ENCODE measurements at places on chromosomes 11 and 22. TPM values are rescaled to one million over a fixed set of nuclear protein-coding genes. Genes with fewer than 3 reads are reported as not detected.

Gene NRGN
- total RNA-seq, result 11.0 TPM

Gene APOL6
- total RNA-seq, result 1.7 TPM

Gene BCO2
- 0.96 TPM for total RNA-seq

Gene PPP1CA
- 280 TPM for total RNA-seq

Gene BRSK2
- 4.8 TPM for total RNA-seq

Gene TLCD5
- 6.9 TPM for total RNA-seq

Gene C11orf21
- total RNA-seq, result not detected

Gene TREH
- not detected for total RNA-seq

Gene NDUFS3
- total RNA-seq, result 134 TPM

Gene C11orf16
- total RNA-seq, result not detected

Gene OR10A2
- total RNA-seq, result not detected

Gene ZBTB16
- total RNA-seq, result 1.2 TPM

Gene SLC29A2
- 9.5 TPM for total RNA-seq

Gene TCN1
- 0.63 TPM for total RNA-seq

Gene DNAJB7
- not detected for total RNA-seq

Gene VWA5A
- 0.19 TPM for total RNA-seq

Gene CATSPERZ
- 3.2 TPM for total RNA-seq

Gene XRCC6
- 333 TPM for total RNA-seq

Gene SLN
- 2.5 TPM for total RNA-seq

Gene MLC1
- total RNA-seq, result 0.06 TPM

Gene MOV10L1
- total RNA-seq, result not detected

Gene GAB4
- total RNA-seq, result not detected

Gene RFPL3
- not detected for total RNA-seq

Gene BDNF
- total RNA-seq, result 9.3 TPM

Gene LARGE2
- 3.1 TPM for total RNA-seq

Gene NCAM1
- 0.06 TPM for total RNA-seq

Gene YIF1A
- 117 TPM for total RNA-seq

Gene ZFPL1
- 37.1 TPM for total RNA-seq

Gene UBQLN3
- not detected for total RNA-seq

Gene DEUP1
- total RNA-seq, result not detected

Gene AIFM3
- total RNA-seq, result 3.2 TPM

Gene ABTB2
- total RNA-seq, result 43.0 TPM

Gene SPDYC
- total RNA-seq, result not detected

Gene CYB5R2
- 4.4 TPM for total RNA-seq

Gene PHF5A
- total RNA-seq, result 71.7 TPM

Gene KCNK7
- total RNA-seq, result 0.51 TPM

Gene ACR
- not detected for total RNA-seq

Gene MMP1
- 0.71 TPM for total RNA-seq

Gene FLRT1
- 0.05 TPM for total RNA-seq

Gene IGLL1
- total RNA-seq, result not detected

Gene FXYD6
- total RNA-seq, result 0.55 TPM

Gene CRYBB3
- 0.09 TPM for total RNA-seq
